Naive B cell (primary cell): ENCODE measurements at places on chromosomes 16 and 17. TPM values are rescaled to one million over a fixed set of nuclear protein-coding genes. Genes with fewer than 3 reads are reported as not detected.

GRCh38 chr16:89115216-89115861 lies 21.7 kb downstream of the ACSF3 start:
- peak overlapping the region; percentile 75 for H3K4me3 ChIP-seq
- peaks cover 39% of the 10 kb centered on the region for H3K4me1 ChIP-seq
- peak overlapping the region; percentile 99 for H3K27ac ChIP-seq
- peak; percentile 96 for DNase-seq
- no peaks in the 10 kb centered on the region for H3K27me3 ChIP-seq

- H3K36me3 ChIP-seq, result peaks cover 17% of the 10 kb centered on the region
- no peak overlapping the region for H3K4me3 ChIP-seq
- DNase-seq, result no peak
- no peak overlapping the region for H3K27ac ChIP-seq
Observed at GRCh38 chr17:48143629-48144028, 36.1 kb downstream of the SNX11 start.

DNA sequence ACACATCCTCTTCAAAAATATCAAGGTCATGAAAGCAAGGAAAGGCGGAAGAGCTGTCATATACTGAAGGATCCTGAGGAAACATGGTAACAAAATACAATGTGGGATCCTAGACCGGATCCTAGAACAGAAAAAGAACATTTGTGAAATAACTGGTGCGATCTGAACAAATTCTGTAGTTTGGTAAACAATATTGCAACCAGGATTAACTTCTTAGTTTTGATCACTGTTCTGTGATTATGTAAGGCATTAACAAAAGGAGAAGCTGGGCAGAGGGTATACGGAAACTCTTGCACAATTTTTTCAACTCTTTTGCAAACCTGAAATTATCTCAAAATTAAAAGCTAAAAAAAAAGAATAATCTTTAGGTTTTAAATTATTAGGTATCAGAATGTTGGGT lies 109.7 kb downstream of the TRIM37 start:
- H3K36me3 ChIP-seq, result peaks cover 9% of the 10 kb centered on the region
- H3K27me3 ChIP-seq, result no peaks in the 10 kb centered on the region
- H3K4me3 ChIP-seq, result no peak overlapping the region
- peaks cover 18% of the 10 kb centered on the region for H3K4me1 ChIP-seq
- no peak overlapping the region for H3K27ac ChIP-seq

Gene DNAH17
- polyA plus RNA-seq, result 0.13 TPM

Gene CAVIN1
- polyA plus RNA-seq, result not detected

Gene LRRC46
- polyA plus RNA-seq, result 1.0 TPM

DNA sequence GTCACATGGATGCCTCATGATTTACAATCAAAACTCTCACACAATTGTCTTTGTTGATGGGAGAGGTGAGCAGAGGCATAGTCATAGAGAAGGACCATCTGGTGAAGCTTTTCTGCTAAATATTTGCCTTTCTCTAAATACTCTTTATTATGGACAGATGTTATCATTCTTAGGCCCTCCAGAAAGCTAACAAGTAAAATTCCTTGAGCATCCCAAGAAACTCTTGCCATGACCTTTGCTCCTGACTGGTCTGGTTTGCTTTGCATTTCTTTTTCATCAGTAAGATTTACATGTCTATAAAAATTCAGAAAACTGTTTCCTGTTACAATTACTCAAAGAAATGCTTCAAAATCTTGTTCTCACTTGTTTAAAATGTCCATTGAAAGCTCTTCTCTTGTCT lies 1336.6 kb upstream of the CDH8 start:
- no peak for DNase-seq
- H3K27me3 ChIP-seq, result no peaks in the 10 kb centered on the region
- no peaks in the 10 kb centered on the region for H3K4me1 ChIP-seq
- no peak overlapping the region for H3K27ac ChIP-seq
- H3K4me3 ChIP-seq, result no peak overlapping the region

DNA sequence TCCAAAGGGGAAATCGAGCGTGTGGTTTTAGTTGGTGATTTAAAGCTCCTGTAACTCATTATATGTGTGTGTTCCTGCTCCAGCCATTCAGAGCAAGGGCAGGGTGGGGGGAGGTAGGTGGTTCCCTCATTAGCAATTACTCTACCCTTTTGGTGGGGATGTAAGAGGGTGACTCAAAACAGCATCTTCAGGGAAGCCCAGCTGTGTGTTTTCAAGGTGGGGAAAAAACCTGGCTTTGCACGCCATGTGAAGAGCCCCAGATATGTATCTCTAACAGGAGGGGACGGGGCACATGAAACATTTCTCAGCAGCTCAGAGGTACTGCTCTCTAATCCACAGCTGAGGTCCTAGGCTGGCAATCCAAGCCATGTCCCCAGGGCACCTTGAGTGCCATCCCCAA lies 241.3 kb upstream of the ZFHX3 start:
- H3K4me1 ChIP-seq, result no peaks in the 10 kb centered on the region
- no peak overlapping the region for H3K27ac ChIP-seq
- no peak for DNase-seq
- no peak overlapping the region for H3K4me3 ChIP-seq
- H3K36me3 ChIP-seq, result no peaks in the 10 kb centered on the region
- H3K27me3 ChIP-seq, result no peaks in the 10 kb centered on the region

- no peak overlapping the region for H3K27ac ChIP-seq
- no peak overlapping the region for H3K4me3 ChIP-seq
- H3K27me3 ChIP-seq, result no peaks in the 10 kb centered on the region
- peaks cover 11% of the 10 kb centered on the region for H3K36me3 ChIP-seq
- peaks cover 6% of the 10 kb centered on the region for H3K4me1 ChIP-seq
Observed at GRCh38 chr17:47304186-47304585, 19.6 kb upstream of the EFCAB13 start.

- no peak for DNase-seq
- peaks cover 31% of the 10 kb centered on the region for H3K4me1 ChIP-seq
- H3K36me3 ChIP-seq, result no peaks in the 10 kb centered on the region
Observed at GRCh38 chr17:77836557-77837041, 121.9 kb upstream of the TNRC6C start.

DNA sequence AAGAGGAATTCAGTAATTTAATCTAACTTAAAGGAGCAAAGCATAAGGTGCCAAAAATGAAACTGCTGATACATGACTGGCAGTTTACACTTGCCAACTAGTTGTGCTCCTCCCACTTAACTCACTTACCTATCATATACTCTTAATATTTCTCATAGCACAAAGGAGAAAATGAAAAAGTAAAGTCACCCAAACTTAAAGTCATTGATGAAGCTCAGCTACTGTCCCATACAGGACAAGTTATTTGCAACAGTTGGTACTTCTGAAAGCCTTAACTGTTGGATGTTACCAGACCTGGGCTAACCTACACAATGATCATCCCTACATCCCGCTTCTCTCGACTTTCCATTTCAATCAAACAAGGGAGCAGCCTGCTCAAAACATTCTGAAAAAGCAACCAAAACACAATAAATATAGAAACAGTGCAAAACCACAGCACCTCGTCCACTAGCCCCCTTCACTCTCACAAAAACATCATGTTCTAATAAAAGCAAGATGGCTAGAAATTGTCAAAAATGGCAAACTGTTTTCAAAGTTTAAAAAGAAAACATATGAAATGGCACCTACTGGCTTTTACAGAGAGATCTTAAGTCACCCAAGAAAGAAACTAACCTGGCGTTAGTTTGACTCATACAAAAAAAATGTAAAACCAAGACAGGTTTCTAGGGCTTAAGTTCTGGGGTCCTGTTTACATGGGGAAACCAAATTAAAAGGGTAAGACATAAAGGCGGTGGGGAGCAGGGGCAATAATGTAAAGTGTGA lies 868 bp downstream of the MED13 start:
- H3K4me1 ChIP-seq, result peaks cover 41% of the 10 kb centered on the region
- H3K27me3 ChIP-seq, result no peaks in the 10 kb centered on the region
- H3K27ac ChIP-seq, result peak overlapping the region; percentile 96

DNA sequence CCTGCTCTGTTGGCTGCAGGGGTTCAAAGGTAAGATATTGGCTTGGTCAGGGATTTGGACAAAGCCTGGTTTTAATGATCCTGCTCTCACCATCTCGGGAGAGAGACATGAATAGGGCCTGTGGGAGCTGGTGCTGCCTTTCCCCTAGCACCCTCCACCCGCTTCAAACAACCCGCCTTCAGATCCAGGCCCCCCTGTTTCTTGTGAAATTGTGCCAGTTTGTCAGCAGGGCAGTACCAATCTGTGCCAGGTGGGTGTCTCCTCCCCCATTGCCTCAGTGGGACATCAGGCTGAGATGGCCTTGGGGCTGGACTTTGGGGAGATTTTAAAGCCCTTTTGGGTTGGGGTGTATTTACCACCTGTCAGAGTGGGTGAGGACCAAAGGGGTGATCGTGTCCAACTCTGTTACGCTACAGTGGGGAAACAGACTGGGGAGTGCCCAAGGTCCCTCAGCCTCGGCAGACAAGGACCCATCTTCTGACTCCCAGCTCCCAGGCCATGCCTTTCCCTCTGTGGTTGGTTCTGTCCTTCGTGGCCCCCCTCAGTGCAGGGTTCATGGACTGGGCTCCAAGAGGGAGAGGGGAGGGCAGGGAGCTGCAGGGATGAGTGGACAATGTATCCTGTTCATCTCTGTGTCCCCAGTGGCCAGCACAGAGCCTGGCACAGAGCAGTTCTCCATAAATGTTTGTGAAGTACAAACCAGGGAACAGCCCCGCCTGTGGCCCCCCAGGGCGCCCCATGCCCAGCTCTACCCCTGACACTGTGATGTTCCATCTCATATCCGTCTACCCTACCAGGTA lies 3.3 kb downstream of the ARHGAP23 start:
- peaks cover 8% of the 10 kb centered on the region for H3K27me3 ChIP-seq
- H3K4me1 ChIP-seq, result peaks cover 9% of the 10 kb centered on the region
- no peak overlapping the region for H3K4me3 ChIP-seq
- H3K27ac ChIP-seq, result peak overlapping the region; percentile 80
- no peak for DNase-seq

DNA sequence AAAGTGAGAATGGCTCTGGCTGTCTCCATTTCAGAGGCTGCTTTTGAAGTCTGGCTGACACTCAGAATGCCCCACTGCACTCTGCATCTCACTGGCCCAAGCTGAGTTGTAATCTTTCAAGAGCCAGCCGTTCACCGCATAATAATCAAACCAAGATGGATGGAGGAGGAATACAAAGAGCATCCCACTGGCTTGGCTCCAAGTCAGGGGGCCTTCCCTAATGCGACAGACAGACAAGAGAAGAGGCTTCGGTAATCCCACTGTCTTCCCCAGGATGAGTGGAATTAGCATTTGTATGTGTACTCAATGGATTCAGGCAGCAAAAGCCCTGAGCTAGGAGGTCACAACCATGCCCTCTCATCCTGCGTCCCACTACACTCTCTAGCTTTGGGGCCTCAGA lies 68.0 kb downstream of the CBLN1 start:
- no peak for DNase-seq
- H3K36me3 ChIP-seq, result no peaks in the 10 kb centered on the region
- H3K4me1 ChIP-seq, result no peaks in the 10 kb centered on the region
- H3K4me3 ChIP-seq, result no peak overlapping the region
- no peak overlapping the region for H3K27ac ChIP-seq

- no peak for DNase-seq
- H3K4me3 ChIP-seq, result no peak overlapping the region
- H3K36me3 ChIP-seq, result peaks cover 16% of the 10 kb centered on the region
- peaks cover 4% of the 10 kb centered on the region for H3K4me1 ChIP-seq
Observed at GRCh38 chr17:35596530-35597233, 9.6 kb downstream of the AP2B1 start.

DNA sequence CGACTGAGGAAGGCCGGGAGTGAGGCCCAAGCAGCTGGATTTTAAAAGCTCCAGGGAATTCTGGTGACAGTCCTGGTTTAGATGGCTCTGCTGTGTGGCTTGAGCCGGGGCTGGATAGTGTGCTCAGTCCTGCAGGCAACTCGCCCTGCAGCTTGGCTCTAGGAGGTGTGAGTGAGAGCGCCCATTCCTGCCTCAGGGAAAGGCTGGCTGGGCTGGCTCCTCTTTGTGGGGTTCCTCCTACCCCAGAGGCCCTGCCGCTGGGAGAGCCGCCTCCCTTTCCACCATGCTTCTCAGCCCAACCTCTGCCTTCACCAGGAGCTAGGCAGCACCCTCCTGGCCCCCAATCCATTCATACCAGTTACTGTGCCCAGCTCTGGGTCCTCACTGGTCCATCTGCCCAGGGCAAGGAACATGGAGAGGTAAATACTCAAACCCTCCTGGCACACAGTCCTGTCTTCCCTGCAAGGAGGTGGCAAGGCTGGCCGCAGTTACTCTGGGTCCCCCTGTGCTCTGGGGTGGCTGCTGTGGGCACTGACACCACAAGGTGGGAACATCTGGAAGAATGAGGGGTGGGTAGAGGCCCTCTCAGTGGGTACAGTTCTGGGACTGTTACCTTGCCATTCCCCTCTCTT lies 47.1 kb downstream of the VAC14 start:
- H3K36me3 ChIP-seq, result peaks cover 1% of the 10 kb centered on the region
- DNase-seq, result no peak
- no peak overlapping the region for H3K4me3 ChIP-seq
- no peak overlapping the region for H3K27ac ChIP-seq
- no peaks in the 10 kb centered on the region for H3K27me3 ChIP-seq
